Stimulated activated CD4-positive, alpha-beta T cell treated with anti-CD3 and anti-CD28 coated beads, Interleukin-12 subunit alpha, Interleukin-12 subunit beta, amount 100 ng/mL, for 4 hours (primary cell): ENCODE measurements at places on chromosomes 3 and 15.

GRCh38 chr3:179608931-179609720 lies 4.5 kb downstream of the NDUFB5 start:
- no peak for DNase-seq

DNA sequence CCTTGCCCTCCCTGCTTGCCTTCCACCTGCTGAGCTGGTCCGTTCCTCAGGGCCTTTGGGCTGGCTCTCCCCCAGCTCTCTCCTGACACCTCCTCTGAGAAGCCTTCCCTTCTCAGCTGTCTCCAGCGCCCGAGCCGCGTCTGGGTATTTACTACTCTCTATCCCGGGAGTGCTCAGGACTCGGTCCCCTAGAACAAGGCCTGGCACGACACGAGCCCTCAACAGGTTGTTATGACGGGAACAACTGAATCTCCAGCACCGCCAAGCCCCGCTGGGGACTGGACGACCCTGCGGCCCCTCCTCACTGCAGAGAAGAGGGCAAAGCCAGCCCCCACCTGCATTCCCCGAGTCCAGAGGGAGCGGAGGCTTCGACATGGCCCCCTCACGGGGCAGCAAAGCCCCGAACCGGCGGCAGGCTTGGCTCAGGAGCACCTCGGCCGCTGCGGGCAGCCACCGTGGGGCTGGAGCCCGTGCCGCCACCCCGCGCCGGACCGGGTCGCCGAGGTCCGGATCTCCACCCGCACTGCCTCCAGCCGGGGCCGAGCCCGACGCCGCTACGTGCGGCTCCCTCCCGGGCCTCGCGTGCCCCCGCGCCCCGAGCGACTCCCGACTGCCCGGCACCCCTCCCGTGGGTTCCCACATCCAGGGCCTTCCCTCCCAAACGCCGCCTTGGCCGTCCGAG lies 792 bp downstream of the TPRA1 start:
- peak; percentile 16 for DNase-seq

- no peak for DNase-seq
Observed at GRCh38 chr3:189909573-189909972, 211.1 kb downstream of the P3H2 start.

DNA sequence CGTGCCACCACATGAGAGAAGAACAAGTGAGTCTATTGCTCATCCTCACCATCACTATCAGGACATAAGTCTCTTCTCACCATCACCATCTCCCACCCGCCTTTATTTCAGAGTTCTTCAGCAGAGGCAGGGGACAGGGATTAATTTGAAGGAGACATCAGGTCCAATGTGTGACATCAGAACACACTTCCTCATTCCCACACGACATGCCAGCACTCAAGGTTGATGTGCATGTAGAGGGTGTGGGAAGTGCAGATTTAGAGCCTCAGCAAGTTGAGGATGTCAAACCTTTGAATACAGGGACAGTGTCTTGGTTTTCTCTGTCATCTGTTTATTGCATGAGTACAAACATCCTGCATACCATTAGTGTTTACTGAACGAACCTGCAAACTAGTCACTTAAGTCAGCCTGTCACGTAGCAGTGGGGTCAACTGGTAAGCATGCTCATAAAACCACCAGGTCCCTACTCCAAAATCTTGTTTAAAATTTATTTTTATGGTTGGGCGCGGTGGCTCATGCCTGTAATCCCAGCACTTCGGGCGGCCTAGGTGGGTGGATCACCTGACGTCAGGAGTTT lies 104.4 kb downstream of the MYLK start:
- DNase-seq = no peak

GRCh38 chr15:89030311-89030710 lies 57.9 kb upstream of the ABHD2 start:
- no peak for DNase-seq
